ENCODE measurements at places on chromosomes 1 and 21.

GRCh38 chr1:113811156-113811887, 954 bp downstream of the RSBN1 start:
- no peak for DNase-seq

GRCh38 chr1:95168761-95169351, 51.7 kb downstream of the TLCD4 start:
- DNase-seq, result no peak

- peak; percentile 27 for DNase-seq
Observed at GRCh38 chr1:30902593-30903290, 5.8 kb downstream of the SDC3 start.

DNA sequence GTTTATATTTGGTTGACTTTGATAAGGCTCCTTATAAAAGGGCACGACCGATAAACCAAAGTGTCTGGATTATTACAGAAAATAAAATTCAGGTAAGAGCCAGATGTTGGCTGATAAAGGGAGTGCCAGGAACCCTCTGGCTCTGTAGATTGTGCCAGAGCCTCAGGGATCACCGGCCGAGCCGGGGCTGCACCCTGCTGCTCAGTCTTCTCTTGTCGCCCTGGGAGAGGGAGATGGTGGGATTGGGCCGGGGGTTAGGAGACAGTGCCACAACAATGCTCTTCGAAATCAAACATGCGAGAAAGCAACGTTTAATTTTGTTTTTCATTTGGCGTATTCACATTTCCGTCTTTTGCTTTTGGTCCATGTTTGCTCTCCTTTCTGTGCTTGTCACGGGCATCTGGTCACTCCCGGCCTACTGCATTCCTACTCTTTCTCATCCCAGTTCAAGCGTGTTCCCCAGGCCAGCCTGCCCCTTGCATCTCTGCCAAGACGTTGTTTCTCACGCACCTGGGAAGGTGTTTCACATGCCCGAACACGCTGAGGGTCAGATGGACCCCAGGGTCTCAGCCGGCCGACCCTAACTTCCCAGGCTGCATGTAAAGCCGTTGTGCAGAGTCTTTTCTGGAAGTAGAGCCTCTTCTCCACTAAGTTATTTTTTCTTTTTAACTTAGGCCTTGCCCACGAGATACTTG, 18.8 kb upstream of the C2CD2 start:
- DNase-seq, result no peak

DNA sequence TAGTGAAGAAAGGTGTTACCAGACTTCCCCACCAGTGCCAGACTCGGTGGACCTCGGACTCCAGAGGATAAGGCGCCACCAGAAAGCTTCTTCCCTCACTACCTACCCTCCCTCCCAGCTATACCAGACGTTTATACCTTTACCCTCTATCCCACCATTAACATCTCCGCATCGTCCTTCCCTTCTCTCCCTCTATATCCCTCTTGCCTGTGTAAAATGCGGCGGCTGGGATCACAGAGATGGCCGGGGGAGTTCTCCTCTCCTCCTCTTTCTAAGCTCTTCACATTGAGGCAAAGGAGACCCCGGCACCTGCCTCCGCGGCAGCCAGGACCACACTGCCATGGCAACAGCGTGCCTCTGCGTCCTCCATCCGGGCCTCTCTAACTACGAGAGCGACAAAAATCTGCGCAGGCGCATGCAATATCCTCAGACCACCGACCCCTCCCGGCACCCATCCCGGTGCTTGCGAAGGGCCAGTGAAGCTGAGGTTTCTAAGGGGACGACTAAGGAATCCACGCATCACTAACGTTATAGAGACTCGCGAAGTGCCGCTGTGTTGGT, at the start of gene CCDC181:
TSS of gene CCDC181 (minus strand) at position 394 of the 561 bp plus-strand sequence. CDS start 2,547 bp downstream, outside the sequence.
- peak; percentile 88 for DNase-seq

GRCh38 chr1:20725189-20726117, 7.0 kb downstream of the SH2D5 start:
- DNase-seq, result no peak

GRCh38 chr1:94962409-94963265, 35.7 kb upstream of the CNN3 start:
- DNase-seq, result no peak

DNA sequence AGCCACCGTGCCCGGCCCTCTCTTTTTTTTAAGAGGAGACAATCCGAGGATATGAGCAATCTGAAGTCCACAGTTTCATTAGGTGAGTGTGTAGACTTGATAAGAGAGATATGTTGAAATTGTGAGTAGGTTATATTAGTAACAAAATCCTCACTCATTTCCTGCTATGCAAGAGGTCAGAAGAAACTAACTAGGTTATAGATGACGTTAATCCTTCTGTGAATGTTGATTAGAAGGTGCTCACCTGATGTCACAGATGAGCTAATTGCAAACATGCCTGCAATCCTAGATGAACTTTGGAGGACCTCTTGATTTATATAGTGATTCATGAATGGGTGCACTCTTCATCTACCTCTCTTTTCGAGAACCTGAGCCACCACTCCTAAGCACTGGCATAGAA, 29.3 kb downstream of the NTMT2 start:
- no peak for DNase-seq

GRCh38 chr1:217522277-217522676, 108.6 kb downstream of the GPATCH2 start:
- no peak for DNase-seq

DNA sequence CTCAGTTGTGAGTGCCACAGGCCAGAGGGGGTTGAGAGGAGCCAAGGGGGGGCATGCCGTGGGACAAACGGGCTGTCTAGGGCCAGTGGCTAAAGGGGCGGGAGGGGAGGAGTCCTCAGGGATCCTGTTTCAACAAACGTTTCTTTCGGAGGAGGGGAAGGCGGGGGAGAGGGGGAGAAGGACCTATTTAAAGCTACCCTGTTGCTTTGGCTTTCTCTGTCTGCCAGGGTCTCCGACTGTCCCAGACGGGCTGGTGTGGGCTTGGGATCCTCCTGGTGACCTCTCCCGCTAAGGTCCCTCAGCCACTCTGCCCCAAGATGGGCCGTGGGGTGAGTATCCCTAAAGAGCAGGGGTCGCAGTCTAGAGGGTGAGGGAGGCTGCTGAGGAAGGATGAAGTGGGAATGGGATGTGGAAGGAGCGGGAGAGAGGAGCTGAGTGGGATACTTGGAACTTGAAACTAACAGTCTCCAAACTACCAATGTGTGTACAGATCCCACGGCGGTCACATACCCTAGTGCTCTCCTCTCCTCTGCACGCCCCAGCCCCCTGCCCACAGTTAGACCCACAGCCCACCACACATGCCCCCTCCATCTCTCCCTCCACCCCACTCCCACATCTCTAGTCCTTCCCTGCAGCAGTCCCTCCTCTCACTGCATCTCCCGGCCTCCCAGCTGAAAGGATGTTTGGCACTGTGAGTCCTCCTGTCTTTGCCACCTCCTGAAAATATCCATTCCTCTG, at the start of gene ATP1A2:
TSS of gene ATP1A2 (plus strand) at position 215 of the 738 bp plus-strand sequence. CDS start at position 318, 103 bp downstream.
- peak; percentile 56 for DNase-seq

GRCh38 chr1:62288662-62289061, 30.6 kb downstream of the KANK4 start:
- no peak for DNase-seq

DNA sequence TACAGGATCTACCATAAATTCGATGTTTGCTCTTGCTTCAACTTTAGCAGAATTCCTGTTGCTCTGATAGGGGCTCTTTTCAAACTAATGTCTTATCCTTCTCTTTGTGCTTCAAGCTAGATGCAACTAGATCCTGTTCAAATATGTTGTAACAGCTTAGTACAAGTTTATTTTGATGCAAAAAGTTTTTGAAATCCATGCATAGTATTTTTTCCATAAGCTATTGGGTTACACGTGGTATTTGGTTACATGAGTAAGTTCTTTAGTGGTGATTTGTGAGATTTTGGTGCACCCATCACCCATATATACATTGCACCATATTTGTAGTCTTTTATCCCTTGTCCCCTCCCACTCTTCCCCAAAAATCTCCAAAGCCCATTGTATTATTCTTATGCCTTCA, 907.7 kb downstream of the LTN1 start:
- DNase-seq, result no peak

DNA sequence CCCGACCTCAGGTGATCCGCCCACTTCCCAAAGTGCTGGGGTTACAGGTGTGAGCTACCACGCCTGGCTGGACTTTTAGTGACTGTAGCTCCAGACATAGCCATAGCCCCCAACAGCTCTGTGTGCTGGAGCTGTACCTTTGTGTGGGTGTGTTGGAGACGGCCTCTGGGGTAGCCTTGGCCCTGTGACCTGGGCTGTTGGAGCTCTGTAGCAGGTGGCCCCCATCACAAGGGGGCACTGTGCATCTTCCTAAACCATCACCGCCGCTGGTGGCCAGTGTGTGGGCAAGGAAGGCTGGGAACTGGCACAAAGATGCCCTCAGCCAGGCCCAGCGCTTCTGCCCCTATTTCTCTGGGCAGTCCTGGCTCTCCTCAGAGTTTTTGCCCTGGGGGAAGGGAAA, 38.4 kb upstream of the FOXO6 start:
- no peak for DNase-seq

DNA sequence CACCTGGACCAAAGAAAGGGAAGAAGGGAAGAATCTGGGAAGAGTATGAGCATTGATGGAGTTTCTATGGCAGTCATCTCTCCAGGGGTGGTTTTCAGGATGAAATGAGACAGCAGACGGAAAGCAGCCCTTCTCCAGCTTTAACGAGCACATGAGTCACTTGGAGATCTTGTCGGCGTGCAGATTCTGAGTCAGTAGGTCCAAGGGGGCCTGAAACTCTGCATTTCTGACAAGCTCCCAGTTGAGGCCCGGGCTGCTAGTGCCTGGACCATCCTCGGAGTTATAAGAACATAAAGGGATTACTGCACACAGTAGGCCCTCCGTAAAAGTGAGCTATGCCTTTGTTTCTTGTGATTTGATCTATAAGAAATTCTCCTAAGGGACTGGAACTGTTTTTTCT, 17.6 kb downstream of the HSPG2 start:
- DNase-seq, result no peak

DNA sequence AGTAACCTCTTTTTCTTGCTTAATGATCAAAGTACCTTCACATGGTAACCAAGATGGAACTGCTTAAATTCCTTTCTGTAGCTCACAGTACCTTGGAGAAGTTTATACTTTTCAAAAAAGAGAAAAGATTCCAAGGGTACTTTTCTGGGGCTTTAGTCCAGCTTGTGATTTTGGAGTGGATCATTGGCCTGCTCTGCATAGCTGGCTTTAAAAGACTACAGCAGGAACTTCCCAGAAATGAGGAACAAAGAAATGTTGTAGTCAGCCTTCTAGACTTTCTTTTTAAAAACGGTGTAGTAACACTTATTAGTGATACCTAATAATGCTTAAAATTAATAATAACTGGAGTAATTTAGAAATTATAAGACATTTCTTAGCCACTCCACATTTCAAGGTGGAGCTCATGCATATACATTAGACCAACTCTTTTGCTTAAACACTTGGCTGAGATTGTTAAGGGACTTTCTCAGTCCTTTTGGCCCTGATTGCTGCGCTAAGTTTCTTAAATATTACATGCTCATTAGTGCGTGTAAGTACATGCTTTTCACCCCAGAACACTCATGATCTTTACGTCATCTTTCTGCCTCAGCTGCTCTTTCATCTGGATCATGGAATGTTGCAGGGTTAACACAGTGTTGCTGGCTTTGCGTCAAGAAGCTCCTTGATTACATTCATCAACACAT, 57.3 kb downstream of the SDCCAG8 start:
- peak; percentile 24 for DNase-seq

DNA sequence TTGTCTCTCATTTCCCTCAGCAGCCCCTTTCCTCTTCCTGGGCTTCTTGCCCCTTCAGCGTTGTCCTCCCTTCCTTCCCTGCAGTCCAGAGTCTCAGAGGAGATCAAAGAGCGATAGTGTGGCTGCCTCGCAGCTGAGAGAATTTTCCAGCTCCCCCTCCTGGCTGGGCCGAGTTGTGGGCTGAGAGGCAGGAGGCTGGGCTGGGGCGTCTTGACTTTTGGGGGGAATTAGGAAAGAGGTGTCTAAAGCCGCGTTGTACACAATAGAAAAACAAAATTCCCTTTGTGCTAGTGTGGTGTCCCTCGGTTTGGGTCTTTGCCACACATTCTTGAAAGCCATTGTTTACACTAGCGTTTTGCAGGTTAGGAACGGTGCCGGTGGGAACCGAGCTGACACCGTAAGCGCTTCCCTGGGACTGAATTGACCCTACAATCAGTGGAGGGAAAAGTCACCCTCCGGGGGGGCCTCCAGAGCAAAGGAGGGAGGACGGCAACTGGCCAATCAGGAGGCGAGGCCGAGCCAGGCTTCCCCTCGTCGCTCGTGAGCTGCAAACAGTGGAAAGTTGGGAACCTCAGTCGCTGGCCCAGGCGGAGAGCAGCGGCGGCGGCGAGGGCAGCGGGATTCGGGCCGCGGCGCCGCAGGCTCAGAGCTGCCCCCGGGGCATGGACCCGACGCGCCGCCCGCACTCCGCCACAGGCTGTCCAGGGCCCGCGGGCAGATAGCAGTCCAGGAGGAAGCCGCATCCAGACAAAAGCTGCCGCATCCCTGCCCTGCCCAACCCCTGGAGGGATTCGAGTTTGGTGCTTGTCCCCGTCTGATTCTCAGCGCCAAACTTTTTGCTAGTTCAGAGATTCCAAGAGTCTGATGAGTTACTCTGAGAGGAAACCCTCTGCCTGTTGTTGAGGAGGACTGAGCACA, at the start of gene HMCN1:
TSS of gene HMCN1 (plus strand) at position 574 of the 918 bp plus-strand sequence. CDS start 389 bp downstream, outside the sequence.
- peak; percentile 85 for DNase-seq

DNA sequence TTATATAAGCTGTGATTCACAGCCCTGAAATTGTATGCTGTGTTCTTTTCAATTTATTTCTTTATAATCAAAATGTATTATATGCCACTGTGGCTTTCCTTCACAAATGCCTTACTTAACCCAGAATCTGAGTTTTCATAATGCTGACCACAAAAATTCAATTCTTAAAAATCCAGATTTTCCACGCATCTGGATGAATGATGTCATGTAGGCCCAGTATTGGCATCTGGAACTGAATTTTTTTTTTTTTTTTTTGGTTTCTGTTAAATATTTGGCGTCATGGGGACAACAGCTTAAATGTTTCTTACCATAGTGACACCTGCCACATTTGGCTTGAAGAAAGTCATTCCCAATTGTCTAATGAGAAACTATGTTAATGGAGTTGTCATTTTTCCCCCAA, 296.8 kb downstream of the TM2D1 start:
- DNase-seq, result no peak

DNA sequence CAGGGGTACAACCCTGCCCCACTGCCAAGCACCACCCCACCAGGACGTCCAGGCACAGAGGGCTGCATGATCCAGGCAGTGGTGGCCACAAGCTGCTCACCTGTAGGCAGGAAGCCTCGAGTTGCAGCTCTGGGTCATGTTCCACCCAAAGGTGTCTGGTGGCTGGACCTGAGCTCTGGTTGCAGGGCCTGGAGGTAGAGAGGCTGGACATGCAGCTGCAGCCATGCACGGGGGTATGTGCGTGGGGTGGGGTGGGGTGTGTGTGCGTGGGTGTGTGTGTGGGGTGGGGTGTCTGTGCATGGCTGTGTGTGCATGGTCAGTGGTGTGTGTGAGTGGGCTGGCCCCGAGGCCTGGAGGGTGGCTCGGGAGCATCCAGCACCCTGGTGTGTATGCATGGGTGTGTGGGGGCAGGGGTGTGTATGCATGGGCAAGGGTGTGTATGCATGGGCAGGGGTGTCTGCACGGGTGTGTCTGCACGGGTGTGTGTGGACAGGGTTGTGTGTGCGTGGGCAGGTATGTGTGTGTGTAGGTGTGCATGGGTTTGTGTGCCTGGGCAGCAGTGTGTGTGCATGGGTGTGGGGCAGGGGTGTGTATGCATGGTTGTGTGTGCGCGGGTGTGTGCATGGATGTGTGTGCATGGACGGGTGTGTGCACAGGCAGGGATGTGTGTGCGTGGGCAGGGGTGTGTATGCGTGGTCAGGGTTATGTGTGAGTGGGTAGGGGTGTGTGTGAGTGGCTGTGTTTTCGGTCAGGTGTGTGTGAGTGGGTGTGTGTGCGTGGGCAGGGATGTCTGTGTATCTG, 15.6 kb downstream of the ARHGEF16 start:
- no peak for DNase-seq

- no peak for DNase-seq
Observed at GRCh38 chr1:229769006-229769405, 143.0 kb downstream of the URB2 start.
